ENCODE measurements at places on chromosomes 6 and 20.

DNA sequence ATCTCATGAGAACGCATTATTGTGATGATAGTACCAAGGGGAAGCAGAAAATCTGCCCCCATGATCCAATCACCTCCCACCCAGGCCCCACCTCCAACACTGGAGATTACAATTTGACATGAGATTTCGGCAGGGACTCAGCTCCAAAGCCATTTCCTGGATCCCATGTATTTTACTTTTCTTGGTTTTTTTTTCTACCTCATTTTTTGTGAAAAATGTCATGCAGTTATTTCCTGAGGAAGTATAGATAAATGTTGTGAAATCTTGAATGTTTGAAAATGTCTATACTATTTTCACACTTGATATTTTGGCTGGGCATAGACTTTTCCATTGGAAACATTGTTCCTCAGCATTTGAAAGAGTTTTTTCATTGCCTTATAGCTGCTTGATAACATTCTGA is 9.1 kb upstream of the BRPF3 start:
- no peak for DNase-seq

DNA sequence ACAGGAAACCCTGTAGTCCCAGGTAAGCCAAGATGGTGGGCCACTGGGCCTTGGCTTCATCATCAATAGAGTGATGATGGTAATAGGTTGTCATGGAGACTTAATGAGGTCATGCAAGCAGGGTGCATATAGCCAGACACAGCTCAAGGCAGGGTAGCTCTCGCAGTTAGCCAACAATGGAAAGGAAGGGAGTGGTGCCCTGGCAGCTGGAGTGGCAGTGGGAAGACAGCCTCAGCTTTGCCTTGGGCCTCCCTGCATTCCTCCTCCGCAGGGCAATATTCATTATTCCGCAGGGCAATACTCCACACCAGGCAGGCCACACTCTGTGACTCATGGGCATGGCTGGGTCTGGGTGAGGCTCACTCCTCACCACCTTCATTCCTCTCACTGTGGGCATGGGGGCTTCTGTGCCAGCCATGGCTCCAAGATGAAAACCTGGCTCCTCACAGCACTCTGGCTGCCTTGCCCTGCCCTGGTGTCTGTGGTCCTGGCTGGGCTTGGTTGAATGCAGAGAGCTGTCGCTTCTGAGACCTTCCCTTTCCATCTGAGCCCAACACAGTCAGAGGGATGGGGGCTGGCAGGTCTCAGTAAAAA is 163.1 kb upstream of the PMEPA1 start:
- DNase-seq: no peak

DNA sequence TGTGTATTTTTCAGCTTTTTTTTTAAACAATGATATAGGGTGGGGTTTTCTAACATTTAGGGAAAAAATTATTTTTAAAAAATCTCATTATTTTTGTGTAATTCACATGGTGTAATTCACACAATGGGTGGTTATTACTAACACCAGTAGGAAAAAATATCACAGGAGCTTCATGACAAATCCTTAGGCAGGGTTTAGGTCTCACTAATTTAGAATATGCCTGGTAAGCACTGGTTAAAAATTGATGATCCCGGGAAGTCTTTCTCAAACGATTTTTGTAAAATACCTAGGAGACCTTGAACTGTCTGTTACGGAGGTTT is 29.5 kb upstream of the ZNF217 start:
- no peak for DNase-seq

DNA sequence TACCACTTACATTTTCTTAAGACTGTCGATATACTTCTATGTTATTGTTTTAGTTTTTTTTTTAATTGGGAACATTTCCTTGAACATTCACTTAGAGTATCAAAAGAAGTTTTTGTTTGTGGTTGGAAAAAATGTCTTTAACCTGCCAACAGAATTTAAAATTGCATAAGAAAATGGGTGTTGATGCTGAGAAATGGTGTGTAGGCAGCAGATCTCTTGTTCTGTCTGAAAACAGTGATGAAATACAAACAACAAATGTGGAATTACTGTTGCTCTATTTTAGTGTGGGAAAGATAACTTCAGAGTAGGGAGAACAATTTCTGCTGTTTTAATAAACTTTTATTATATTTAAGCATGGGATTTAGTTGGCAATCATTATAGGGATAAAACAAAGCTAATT is 293.5 kb downstream of the CDKAL1 start:
- DNase-seq: no peak

- DNase-seq: no peak
Observed at GRCh38 chr6:168213121-168213524, 106.5 kb downstream of the DACT2 start.

- no peak for DNase-seq
Observed at GRCh38 chr20:41951615-41952014, 333.4 kb upstream of the CHD6 start.

DNA sequence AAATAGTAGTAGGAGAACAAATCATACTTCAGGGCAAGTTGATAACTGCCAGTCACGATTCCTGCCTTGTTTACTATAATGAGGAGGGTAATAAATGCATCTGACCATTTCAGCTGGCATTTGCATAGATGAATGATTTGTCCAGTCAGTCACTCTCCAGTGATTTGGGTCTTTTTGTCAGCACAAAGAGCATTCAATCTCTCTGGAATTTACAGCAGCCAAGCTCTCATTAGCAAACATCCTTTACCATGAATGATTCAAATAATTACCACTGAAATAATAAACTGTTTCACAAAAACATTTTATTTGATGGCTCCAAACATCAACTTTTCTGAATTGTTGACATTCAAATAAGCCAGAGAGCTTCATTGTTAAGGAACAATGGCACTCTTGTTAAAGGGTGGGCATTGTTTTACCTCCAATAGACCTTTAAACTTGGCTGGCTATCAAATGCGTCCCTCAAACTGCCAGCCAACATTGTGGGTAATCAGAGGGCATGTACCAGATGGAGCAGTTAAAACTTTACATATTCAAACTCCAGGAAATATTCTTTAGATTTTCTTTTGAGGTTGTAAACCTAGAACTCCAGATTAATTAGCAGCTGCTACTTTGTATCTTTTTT is 30.0 kb upstream of the FBXL4 start:
- no peak for DNase-seq

GRCh38 chr6:158519761-158520160 is 40.1 kb upstream of the TMEM181 start:
- DNase-seq: no peak

DNA sequence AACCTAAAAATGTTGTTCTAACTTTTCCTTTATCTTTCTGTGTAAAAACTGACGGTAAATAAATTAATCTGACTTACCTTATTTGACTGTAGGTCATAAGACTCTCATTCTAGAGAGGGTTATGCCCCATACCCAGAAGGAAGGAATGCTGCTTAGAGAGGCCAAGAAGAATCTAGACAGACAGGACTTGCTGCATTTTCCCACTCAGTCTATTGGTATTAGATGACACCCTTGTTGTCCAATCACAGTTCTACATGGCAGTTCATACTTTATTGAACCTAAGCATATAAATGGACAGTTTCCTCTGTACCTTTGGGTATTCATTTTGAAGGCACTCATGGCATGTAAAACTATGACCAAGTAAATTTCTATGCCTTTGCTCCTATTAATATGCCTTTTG is 359.6 kb upstream of the ID4 start:
- no peak for DNase-seq

DNA sequence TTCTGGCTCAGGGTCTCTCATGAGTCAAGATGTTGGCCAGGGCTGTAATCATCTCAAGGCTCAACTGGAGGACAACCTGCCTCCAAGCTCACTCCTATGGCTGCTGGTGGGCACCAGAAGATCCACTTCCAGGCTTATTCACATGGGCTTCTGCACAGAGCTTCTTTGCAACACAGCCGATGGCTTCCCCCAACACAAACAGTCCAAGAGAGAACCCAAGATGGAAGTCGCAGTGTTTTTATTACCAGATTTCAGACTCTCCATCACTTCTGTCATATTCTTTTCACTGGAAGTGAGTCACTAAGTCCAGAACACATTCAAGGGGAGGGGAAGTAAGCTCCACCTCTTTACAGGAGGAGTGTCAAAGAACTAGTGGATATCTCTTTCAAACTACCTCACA is 75.5 kb downstream of the CD164 start:
- DNase-seq: no peak

DNA sequence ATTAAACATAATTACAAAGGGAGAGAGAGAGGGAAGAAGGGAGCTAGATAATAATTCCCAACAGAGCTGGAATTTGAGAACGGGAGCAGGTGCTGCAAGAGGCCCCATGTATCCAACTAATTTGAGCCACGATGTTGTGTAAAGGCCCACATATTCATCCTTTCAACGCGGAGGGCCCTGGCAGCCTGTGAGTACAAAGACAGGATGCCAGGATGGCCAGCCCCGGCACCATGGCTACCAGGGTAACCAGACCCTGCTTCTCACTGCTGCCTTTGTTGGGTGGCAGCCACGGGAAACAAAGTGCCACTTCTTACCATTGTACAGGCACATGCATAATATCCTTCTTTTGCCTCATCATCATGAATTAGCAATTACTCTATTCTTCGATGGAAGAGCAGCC is 492.0 kb upstream of the NRSN1 start:
- no peak for DNase-seq

Data from GM12891 (cell line).